A549 treated with ZK216348 at 1 μM for 4 hours (cell line): ENCODE measurements at places on chromosomes 2 and 18. TPM values are rescaled to one million over a fixed set of nuclear protein-coding genes. Genes with fewer than 3 reads are reported as not detected.

The CAB39 gene
- 31.3 to 61.2 TPM (median 55.9 TPM) in 5 replicates for total RNA-seq

The OXER1 gene
- not detected in 5 replicates for total RNA-seq

The FAM237A gene
- total RNA-seq, result not detected in 5 replicates

The TACR1 gene
- 0.04 to 0.26 TPM (median 0.08 TPM) in 4 of 5 replicates, not detected in the other for total RNA-seq

The PRKAG3 gene
- total RNA-seq, result not detected in 5 replicates

The FARP2 gene
- total RNA-seq, result 15.1 to 30.1 TPM (median 27.0 TPM) in 5 replicates

The LHCGR gene
- not detected in 5 replicates for total RNA-seq

The DTNB gene
- total RNA-seq, result 8.1 to 11.3 TPM (median 9.4 TPM) in 5 replicates

The SLC5A7 gene
- not detected in 5 replicates for total RNA-seq

The FZD7 gene
- 4.4 to 7.3 TPM (median 6.0 TPM) in 5 replicates for total RNA-seq

The IHH gene
- 0.25 to 0.47 TPM (median 0.37 TPM) in 4 of 5 replicates, not detected in the other for total RNA-seq

The CCDC148 gene
- total RNA-seq, result 0.17 to 0.81 TPM (median 0.40 TPM) in 4 of 5 replicates, not detected in the other

The OSBPL6 gene
- 6.5 to 7.7 TPM (median 7.1 TPM) in 5 replicates for total RNA-seq
